ENCODE measurements at places on chromosomes 16 and 17.
A peak's percentile ranks its signal among the peaks of the same experiment; 100 is the strongest.

- no peak for DNase-seq
Measured at GRCh38 chr16:58027161-58027915, 1.8 kb downstream of the MMP15 start.

- no peak for DNase-seq
Measured at GRCh38 chr17:72308744-72309385, 188.0 kb downstream of the SOX9 start.

- DNase-seq: no peak
Measured at GRCh38 chr16:55324285-55325079, 479 bp downstream of the IRX6 start.

- DNase-seq: peak; percentile 91
Measured at GRCh38 chr17:2400877-2401425, at the start of gene MNT. Gene MNT, minus strand, starts transcription at chr17:2401060. Its CDS starts 348 bp downstream, at chr17:2400712.

- no peak for DNase-seq
Measured at GRCh38 chr16:72886346-72886974, 161.5 kb downstream of the ZFHX3 start.

- DNase-seq: no peak
Measured at GRCh38 chr16:30434852-30435251, 5.0 kb upstream of the DCTPP1 start.

DNA sequence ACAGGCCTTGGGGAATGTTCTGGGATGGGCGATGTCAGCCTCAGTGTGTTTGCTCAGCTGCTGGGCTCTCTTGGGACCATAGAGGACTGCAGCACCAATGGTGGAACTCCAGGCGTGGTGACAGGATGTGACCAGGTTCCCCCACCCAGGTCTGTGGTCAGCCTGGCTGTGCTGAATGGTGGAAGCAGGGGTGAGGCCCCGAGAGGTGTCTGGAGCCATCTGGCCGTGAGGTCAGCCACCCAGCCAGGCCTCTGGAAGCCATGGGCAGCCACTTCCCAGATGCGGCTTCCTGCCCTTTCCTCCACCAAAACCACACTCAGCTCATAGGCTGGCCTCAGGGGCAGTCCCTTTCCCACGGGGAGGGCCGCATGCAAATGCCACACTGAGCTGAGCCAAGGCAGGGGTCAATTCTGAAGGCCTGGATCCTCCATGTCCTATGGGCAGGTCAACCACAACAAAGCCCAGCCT is 7.8 kb upstream of the MAPK7 start:
- DNase-seq: no peak

DNA sequence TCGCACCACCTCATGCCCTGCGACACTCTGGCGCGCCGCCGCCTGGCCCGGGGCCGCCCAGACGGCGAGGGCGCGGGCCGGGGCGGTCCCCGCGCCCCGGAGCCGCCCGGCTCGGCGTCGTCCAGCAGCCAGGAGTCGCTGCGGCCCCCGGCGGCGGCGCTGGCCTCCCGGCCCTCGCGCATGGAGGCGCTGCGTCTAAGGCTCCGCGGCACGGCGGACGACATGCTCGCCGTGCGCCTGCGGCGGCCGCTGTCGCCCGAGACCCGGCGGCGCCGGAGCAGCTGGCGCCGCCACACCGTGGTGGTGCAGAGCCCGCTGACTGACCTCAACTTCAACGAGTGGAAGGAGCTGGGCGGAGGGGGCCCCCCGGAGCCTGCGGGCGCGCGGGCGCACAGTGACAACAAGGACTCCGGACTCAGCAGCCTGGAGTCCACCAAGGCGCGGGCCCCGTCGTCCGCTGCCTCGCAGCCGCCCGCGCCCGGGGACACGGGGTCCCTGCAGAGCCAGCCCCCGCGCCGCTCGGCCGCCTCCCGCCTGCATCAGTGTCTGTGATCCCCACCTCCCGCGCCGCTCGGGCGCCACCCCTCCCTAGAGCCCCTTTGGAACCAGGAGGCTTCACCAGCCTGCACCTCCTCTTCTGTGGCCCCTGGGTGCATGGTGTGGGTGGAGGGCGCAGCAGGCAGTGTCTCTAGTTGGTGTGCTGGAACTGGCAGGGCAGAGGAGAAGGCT is 82.3 kb downstream of the ARHGAP23 start:
- no peak for DNase-seq

DNA sequence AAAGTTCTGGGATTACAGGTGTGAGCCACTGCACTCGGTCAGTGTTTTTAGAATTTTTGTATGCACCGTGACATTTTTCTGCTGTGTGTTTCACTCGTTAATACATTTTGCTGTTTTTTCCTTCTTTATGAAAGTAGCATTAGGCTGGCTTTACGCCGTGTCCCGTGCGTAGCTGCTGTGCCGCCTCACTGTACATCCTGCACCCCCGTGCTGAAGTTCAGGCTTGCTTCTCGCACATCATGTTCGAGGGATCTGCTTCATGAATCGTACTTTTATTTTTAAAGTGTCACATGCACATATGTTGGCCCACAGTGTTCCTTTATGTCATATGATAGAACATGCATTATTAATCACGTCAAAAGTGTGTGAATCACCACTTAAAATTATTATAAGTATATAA is 84.4 kb upstream of the ZNF750 start:
- DNase-seq: no peak

- no peak for DNase-seq
Measured at GRCh38 chr16:80441935-80442334, 98.9 kb upstream of the DYNLRB2 start.

GRCh38 chr16:85193115-85193493 is 80.8 kb upstream of the CIBAR2 start:
- DNase-seq: no peak

- no peak for DNase-seq
Measured at GRCh38 chr17:50536683-50537646, 4.4 kb downstream of the EPN3 start.

DNA sequence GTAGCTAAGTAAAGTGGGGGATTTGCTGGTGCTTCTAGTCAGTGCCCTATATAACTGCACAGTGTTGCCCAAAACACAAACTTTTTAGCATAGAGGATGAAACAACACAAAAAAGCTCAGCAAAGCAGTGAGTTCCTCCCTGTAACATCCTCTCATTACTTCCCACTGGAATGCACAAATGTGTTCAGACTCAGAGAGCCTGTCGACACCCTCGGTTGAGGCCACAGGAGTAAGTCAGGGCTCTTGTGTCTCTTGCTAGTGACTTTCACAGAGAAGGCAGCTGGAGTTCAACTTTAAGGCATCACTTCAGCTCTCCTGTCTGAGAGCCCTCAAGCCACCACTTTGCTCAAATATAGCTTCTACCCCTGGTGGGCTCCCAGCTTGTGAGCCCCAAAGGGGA is 107.2 kb upstream of the NETO2 start:
- no peak for DNase-seq

GRCh38 chr17:40480501-40481003 is 20.9 kb downstream of the TNS4 start:
- no peak for DNase-seq

GRCh38 chr16:15754821-15755534 is 101.8 kb downstream of the MYH11 start:
- DNase-seq: no peak

GRCh38 chr17:44840274-44840673 is 7.4 kb upstream of the HIGD1B start:
- no peak for DNase-seq

DNA sequence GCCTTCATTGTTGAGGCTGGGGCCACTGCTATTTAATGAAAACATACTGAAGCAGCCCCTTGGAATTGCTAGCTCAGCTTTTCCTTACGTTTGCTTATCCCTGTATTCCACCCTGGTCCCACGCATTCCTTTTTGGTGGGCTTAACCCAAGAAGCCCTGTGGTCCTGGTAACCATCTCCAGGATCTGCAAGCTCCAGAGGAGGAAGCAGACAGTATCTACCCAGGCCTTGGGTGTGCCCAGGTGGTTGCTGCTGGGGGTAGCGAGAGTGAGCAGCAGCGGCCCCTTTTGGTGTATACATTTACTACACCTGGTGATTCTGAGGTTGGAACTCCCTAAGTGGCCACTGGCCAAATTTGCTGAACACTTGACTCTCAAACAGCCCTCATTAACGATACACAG is 97.7 kb downstream of the CBLN1 start:
- DNase-seq: peak; percentile 6

DNA sequence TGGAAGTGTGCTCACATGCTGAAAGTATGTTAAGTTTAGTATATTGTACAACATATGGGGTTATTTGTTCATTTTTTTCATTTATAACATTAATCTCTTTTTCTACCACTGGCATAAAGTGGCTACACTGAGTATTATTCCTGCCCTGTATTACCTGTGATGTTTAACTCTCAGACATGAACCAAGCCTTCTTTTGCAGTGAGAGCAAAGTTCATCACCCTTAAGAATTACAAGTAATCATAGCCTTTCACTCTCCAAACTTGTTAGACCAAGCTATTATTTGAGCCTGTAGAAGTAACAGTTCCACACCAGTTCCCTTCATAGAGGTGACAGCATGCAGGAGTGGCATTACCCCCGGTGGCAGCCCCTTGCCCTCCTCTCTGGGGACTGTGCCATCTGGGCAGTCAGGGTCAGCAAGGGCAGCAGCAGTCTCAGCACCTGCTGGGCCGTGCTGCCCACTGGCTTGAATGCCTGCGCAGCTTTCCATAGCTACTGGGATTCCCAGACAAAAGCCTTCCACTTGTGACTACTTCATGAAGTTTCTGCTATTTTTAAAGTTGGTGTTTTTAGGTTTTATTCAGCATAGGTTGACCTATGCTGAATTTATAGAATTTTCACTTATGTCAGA is 71.3 kb downstream of the TMC6 start:
- no peak for DNase-seq

DNA sequence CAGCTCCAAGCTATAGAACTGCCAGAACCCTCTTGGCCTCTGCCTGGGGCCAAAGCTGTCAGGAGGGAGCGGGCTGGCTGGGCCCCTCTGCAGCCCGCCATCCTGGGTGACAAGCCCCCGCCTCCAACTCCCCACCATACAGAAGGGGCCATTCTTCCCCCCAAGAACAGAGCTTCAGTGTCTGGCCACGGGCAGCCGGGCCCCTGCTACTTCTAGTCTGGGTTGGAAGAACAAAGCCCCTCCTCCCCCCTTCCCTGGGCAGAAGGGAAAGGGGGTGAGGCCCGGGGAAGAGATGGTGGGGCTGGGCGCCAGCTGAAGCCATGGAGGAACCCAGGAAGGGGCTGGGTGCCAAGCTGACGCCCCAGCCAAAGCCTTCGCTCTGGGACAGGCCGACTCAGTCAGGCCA is 9.0 kb downstream of the NAT9 start:
- no peak for DNase-seq

DNA sequence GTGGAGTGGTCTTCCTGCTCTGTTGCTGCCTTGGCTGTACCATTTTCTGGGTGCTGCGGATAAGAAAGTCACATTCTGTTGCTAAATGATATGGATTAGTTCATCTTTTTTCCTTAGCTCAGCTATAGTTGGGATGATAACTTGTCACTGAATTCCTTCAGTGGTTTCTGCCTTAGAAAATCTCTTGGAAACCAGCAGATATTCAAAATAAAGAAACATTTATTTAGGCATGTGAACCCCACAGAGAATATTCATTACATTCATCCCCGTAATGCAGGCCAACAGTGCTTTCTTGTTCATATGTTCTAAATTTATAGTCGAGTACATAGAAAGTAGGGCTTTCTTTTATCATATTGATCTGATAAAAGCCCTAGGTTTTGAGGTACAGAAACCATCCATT is 151.3 kb downstream of the CYB561 start:
- no peak for DNase-seq

GRCh38 chr17:35041390-35041789 is 22.1 kb downstream of the RFFL start:
- no peak for DNase-seq

GRCh38 chr16:381012-381788 is 578 bp downstream of the PGAP6 start:
- no peak for DNase-seq

DNA sequence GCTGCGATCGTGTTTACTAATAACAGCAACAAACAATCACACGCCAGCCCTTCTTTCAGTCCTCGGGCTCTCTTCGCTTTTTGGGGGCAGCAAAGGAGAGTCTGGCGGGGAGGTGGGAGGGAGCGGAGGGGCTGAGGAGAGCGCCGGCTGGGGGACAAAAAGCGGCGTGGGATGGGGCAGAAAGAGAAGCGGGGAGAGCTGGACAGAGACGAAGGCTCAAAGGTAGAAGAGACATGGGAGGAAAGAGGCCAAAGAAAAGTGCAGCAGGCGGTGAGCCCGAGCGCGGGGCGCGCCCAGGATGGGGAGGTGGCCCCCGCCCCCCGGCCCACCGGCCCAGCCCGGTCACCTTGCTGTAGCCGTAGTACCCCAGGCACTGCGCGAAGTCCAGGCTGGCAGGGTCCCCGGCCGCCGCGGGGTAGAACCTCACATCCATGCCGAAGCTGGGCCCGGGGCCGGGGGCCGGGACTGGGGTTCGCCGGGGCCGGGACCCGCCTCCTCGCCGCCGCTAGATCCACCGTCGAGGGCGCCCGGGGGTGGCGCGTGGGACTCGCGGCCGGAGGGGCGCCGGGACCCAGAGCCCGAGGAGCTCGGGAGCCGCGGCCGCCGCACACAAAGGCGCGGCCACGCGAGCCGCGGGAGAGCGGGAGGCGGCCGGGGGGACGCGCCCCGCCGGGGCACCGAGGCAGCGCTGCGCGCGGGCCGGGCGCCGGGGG is 496 bp downstream of the TOX3 start:
- no peak for DNase-seq

GRCh38 chr17:34714475-34715410 is 135.4 kb downstream of the TMEM132E start:
- DNase-seq: no peak

DNA sequence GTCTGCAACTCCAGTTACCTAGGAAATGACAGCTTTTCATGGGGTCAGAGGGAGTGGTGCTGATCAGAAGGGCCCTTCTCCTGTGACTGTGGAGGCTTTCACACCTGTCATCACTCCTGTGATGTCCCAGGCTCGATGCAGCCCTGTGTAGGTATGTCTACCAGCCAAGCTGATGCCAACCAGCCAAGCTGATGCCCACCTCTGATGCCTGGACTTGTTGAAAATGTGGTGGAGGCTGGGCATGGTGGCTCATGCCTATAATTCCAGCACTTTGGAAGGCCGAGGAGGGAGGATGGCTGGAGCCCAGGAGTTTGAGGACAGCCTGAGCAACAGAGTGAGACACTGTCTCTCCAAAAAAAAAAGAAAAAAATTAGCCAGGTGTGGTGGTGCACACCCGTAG is 33.7 kb upstream of the RGS9 start:
- DNase-seq: no peak

- DNase-seq: peak; percentile 29
Measured at GRCh38 chr16:1678500-1679098, 520 bp downstream of the JPT2 start.

DNA sequence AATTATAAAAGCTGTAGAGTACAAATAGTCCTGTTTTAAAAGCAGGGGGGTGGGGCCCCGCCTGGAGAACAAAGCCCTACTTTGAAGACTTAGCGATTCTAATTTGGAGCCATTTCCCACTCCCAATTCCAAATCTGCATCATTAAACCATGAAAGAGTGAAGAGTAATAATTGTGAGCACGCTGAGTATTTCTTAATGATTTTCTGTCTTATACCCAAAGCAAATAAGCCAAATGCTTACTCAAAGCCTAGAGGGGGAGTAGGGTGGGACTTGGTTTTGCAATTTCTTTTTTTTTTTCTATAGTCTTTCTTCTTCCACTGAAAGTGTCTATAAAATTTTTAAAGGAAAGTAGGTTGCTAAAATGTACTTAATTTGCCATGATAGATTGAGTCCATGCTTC is 470.1 kb downstream of the TOX3 start:
- DNase-seq: no peak

GRCh38 chr17:9101356-9101755 is 80.0 kb downstream of the NTN1 start:
- no peak for DNase-seq
